ENCODE measurements at places on chromosomes 5 and 9. TPM values are rescaled to one million over a fixed set of nuclear protein-coding genes. Genes with fewer than 3 reads are reported as not detected.

DNA sequence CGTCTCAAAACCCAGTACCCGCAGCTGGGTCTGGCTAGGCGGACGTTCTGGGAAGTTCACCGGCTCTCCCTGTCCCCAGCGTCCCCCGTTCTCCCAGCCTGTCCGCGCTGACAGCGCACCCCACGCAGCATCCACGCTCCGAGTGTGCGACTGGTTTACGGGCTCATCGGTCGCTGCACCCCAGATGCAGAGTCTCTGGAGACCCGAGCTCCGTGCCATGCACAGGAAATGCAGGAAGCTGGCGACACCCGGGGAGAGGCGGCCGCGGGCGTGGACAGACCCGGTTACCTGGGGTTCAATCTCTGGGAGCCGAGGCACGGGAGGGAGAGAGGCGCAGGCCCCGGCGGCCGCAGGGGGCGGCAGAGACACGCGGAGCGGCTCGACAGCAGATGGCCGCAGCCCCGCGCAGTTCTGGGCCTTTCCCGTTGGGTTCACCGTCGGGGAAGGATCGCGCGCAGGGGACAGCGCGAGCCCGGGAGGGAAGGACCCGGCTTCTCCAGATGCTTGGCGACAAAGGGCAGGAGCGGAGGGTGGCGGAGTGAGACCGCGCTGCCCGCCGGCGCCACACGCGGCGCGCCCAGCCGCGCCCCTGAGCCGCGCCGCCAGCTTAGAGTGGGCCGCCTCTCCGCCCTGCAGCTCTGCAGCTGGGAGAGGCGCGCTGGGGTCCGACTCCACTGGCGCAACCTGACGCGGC, 558 bp downstream of the SHROOM1 start:
- DNase-seq: peak; percentile 84

- DNase-seq: no peak
Observed at GRCh38 chr5:159730285-159730684, 186.0 kb upstream of the ADRA1B start.

PRKAA1 gene
- total RNA-seq: 128 TPM

FIBCD1 gene
- not detected for total RNA-seq

DNA sequence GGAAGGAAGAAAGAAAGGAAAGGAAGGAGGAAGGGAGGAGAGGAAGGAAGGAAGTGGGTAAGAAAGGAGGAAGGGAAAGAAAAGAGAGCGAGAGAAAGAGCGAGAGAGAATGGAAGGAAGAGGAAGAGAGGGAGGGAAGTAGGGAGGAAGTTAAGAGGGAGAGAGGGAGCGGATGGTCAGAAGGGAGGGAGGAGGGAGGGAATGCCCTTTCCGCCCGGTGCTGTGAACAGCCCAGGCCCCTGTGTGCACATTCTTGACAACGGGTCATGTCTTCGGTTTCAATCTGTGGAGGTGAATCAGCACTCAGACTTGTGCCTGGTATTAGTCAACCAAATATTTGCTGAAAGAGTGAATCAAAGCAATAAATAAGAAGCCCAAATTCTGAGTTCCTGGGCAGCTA, 39.2 kb downstream of the PRUNE2 start:
- DNase-seq: peak; percentile 89

PPP3R2 gene
- total RNA-seq: not detected

DNA sequence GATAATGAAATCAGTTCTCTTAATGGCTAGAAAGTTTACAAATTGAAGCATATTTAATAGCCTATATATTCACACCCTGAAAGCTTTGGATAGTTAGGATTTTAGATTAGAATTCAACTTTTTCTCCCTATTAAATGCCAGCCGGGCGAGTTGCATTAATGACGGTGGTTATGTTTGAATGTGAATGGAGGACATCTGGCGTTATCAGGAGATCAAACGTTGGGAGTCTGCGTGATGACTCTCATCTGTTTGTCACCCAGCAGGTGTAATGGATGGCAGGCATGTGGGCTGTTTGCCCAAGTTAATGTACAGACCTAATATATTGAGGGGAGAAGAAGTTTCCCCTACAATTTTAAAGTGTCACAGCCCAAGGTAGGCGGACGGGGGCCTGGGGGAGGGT, 1227.7 kb upstream of the WWC1 start:
- no peak for DNase-seq

DNA sequence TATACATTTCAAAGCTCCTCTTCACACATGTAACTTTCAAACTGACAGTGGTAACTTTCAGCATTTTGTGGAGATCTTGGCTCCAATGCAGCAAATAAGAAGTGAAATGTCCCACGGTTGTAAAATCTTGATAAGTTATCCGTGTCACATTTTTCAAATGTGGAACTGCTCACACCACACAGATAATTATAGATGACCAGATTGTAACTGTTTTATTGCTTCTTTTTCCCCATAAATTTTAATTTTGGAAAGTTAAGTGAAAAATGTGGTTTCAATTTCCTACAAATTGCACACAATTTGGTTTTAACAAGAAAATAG, 347.1 kb downstream of the EBF1 start:
- no peak for DNase-seq

GRCh38 chr5:177592010-177592834, at the start of gene TMED9:
Gene TMED9, plus strand, starts transcription at chr5:177592203. Its CDS starts 12 bp downstream, at chr5:177592215.
- DNase-seq: peak; percentile 90

DNA sequence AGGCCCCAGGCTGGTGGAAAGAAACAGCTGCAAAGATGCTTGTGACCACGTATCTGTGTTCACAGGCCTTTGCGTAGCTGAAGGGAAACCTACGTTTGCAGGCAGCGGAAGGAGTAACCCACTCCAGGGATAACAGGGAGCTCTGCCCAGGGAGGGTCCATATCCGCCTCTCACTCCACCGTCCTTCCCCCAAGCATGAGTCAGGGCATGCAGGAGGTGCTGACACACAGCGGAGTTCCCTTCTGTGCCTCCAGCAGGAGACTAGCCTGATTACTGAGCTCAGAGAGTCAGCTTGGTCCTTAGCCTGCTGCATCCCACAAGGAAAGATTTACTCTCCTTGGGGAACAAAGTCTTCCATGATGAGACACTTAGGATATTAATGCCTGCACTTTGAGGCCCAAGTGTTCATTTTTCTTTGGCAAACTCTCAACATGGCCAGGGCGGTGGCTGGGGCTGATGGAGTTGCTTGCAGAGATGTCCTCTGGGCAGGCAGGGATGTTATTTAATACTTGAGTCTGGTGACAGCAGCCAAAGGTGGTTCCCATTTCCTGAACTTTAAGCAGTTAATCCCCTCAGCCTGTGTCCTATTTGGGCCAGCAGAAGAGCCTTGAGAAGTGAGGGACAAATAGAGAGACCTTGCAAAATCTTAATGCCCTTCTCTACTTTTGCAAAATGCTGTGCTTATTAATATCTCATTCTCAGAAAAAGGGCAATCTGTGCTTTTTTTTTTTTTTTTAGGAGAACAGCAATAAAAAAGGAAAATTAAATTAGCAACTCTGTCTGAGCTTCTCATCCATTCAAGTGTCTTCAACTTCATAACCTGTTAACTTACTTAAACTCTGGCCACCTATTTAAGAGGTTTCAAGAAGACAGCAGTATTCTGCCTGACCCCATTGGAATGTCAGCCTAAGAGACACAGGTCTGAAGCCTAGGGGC, 222.1 kb downstream of the HSPA4 start:
- DNase-seq: peak; percentile 16

GZMA gene
- total RNA-seq: not detected

DNA sequence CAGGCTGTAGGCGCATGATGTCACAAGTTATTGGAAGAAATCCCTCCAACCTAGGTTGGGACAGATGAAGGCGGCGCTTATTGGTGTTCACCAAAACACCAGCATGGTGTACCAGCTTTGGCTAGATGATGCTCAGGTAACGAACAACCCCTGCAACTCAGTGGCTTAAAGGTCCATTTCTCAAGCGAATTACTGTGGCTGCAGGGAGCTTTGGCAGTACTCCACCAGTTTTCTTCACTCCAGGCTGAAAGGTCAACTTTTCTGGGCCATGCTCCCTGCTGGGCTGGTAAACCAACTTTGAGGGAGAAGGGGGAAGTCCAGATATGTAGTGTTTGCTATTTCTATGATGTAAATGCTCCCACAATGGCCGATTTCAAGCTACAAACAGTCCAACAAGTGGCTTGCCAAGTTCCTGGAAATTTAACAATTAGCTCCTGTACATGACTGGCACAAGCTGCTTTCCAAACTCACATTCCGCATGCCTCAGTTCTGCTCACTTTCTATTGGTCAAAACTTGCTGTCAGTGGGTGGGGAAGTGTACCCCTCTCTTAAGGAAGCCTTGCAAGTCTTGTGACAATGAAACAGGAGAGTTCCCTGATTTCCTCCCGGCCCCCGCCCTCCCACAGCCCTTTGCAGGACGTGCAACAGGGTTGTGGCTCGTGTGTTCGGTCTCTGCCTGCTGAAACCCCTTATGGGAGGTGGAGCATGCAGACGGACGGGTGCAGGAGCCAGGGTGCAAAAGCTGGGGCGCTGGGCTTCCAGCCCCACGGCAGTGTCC, 588 bp upstream of the ZBED3 start:
- DNase-seq: peak; percentile 36

DNA sequence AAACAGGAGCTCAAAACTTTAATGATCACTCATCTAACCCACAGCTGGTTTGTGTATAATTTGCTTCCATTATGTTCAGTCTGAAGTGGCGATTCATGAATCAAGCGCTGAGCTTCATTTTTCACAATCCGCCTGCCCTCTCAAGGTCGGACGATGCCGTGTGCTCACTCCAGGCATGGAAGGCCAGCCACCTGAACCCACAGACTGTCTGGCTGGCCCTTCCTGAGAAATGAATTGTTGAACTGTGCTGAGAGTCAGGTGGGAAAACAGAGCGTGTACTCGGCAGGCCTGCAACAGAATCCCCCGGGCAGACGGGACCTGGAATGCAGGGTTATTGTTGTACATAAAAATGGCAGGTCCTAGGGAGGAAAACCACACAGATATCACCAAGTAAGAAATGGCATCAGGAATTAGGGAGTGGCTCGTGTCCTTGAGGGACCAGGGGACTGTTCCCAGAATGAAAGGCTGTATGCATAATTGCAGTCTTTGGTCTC, 375.7 kb downstream of the IRX2 start:
- DNase-seq: no peak

GRCh38 chr5:148595697-148596096, 58.6 kb downstream of the HTR4 start:
- DNase-seq: no peak

- DNase-seq: no peak
Observed at GRCh38 chr5:143121135-143121475, 282.4 kb downstream of the NR3C1 start.

DNA sequence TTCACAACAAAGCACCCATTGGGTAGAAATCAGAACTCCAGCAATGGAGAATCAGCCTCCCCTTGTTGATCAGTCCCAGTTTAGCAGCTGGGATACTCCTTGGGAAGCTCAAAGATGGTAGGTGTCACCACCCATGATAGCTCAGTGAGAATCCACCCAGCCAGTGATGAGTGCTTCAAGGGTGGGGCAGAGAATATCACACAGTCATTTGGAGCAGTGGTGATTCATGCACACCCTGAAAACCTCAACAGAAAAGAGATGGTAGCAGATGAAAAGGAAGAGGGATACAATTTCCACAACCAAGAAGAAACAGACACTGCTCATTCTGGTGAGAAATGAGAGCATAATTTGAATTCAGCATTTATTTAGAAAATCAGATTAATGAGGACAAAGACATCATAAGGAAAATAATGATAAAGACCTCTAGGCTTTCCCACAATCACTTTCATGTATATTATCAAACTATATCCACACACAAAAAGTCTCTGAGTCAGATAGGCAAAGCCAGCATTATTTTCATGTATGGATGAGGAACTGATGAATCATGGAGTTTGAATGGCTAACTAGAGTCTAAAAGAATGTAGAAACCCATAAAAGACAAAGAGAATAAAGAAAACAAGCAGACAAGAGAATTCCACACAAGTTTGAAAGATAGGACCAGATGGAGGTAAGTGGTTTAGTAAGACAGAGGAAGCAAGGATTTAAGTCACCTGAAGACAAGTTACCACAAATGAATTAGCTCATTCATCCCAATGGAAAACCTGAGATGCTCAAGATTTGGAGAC, 82.9 kb downstream of the FEM1C start:
- DNase-seq: peak; percentile 77

FAM78A gene
- 0.64 TPM for total RNA-seq

Measured in MG63 (cell line).